Hindlimb muscle (tissue), 1 donor: ENCODE measurements at places on chromosomes 1 and 21.
A peak's percentile ranks its signal among the peaks of the same experiment; 100 is the strongest.

- DNase-seq, result no peak
These were observed 4.4 kb downstream of the SUCO start for GRCh38 chr1:172537366-172537765.

DNA sequence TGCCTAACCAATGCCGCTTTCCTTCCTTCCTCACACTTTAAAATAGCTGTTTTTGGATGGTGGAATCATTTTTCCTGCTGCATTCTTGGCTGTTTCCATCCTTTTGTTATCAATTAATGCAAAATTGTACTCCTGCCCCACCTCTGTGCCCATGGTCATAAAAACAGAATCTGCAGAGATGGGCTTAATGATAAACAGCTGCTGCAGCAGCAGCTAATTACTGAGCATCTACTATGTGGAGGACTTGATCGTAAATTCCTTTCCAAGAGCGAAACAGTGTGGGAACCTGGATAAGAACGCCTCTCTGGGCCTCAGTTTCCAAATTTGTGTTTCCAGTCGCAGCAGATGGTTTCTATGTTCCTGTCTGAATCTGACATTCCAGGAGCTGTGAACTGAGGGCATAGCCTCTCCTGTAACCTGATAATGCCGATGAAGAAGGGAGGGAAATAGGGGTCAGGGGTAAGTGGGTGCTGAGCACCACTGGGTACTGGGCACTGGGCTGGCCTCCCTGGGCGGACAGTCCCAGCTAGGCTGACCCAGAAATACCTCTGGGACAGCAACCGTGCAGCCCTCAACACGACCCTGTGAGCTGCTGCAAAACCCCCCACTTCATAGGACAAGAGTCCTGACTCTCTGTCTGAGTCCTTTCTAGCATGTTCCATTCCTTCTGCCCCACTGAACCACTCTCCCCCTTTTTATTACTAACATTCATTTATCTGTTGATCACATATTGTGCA, 121.7 kb downstream of the DMRTB1 start:
- DNase-seq, result no peak

DNA sequence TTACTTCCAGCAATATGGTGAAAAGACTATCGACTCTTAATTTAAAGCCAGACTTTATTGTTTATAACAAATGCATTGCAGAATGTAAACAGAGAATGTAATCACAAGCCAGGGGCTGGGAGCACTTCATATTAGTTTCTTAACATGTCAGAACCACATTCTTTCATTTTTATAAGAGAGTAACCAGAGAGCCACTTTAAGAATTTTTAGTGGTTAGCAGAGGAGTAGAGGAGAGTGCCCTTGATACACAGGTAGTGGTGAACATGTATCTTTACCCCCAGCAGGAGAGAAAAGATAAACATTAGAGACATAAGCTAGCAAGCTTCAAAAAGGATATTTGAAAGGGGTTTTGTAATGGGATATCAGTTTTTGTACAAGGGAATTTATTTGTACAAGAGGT, 11.1 kb downstream of the AMY2B start:
- DNase-seq, result no peak

DNA sequence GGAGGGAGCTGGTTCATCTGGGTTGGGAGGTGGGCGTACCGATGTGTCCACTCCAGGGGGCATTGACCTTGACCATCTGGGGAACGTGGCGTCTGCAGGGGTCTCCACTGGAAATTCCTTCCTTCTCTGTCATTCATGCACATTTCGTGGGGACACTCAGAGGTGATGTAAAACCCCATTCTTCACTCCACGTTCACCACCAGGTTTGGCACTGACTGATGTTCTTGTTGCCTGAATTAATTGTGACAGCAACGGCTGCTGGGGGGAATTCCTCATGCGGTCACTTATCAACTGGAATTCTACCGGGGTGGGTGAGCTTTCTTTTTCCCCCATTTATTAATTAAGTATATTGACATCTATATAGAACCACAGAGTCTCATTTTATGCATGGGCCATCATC, 18.1 kb upstream of the POFUT2 start:
- DNase-seq, result no peak

DNA sequence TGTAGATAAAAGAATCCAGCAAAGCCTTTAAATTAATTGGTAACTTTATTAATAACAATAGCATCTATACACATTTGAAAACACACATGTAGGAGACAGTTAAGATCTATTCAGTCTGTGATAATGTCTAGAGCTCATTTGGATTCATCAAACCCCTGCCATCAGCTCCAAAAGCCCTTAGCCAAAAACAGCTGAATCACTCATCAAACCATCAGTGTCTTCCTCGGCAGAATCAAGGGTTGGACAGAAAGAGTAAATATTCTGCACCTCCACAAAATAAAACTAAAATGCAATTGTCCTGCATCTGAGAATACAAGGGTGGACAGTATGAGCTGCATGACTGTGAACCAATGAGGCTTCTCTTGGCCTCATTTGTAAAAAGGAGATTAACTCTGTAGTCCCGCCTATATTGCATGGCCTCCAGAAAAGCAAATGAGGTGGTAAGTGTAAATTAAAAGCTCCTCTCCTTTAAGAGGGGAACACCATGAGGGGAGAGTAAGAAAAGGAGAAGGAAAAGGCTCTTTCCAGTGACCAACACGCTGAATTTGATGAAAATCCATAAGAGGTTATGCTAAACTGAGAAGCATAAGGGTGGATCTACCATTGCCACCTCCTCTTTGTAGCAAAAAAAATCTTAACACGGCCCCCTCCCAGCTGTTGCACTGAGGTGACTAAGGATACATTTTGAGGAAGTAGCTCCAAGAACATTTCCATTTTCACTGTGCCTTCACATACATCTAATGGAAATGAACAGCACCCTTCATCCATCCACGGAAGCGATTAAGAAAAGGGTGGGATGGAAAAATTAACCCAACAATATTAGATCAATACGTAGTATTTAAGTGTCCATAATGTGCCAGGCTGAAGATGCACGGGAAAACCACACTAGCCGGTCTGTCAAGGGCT, 14.7 kb upstream of the BOLA1 start:
- peak; percentile 53 for DNase-seq

DNA sequence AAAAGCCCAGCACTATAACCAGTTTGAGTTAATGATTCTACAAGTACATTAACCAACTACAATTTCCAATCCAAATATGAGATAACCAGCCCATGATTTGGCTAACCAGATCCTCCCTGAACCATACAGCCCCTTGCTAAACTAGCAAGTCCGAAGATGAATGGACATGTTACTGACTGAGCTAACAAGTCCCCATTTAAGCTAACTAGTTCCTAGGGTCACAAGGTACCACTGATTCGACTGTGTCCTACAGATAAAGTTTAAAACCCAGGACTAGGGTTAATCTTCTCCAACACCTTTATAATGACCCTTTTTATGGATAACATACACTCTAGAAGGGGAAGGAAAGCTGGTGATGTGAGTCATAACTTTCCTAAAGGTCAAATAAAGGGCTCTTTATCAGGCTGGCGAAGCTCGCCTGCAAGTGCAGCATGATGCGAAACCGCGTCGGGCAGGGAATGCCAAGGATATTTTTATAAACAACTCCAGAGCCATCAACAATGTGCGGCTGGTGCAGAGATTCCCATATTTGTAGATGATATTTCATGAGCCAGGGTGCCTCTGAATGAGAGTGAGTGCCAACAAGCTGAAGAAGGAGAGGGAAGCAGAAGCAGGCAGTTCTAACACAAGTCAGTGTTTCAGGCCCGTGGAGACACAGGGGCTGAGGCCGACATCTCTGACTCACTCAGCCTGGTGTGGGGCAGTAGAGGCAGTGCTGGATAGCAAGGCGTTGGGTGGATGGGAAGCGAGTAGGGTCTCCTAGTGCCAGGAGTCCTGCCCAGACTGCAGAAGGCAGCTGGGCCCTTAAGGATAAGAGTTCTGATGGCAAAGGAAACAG, 75.6 kb upstream of the ROR1 start:
- DNase-seq, result no peak

DNA sequence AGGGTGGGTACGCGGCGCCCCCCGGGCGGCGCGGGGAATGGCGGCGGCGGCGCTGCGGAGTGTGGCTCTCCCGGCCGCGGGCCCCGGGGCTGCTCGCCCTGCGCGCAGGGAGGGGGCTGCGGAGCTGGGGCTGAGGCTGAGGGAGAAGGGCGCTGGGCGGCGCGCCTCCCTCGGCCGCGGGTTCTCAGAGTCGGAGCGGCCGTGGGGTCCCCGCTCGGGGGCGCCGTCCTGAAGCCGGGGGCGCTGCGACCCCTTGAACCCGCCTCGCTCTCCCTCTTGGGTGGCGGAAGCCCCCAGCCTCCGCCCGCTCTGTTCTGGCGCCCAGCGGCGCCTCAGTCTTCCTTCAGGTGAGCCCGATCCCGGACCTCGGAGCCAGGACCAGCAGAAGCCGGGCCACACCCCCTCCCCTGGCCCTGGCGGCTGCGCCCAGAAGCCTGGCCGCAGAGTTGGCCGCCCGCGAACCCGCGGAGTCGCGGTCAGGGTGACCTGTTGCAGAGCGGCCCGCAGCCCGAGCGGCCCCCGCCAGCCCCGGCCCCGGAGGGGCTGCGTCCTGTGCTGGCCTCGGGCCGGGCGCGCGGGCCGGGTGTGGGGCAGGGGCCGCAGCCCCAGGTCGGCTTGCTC, 532 bp downstream of the RALGPS2 start:
- peak; percentile 50 for DNase-seq

- DNase-seq, result no peak
These were observed 15.7 kb downstream of the IFI6 start for GRCh38 chr1:27656157-27656893.

DNA sequence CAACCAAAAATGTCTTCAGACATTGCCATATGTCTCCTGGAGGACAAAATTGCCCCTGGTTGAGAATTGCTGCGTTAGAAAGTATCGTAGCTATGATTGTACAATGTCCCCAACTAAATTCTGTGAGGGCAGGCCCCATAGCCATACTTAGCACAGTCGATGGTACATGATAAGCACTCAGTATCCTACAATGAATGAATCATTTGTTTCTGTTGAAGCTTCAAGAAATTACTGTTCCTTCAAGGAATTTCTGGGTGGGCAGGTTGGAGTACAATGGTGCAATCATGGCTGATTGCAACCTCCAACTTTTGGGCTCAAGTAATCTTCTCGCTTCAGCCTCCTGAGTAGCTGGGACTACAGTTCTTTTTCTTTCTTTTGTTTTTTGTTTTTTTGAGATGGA, 4.7 kb downstream of the CAP1 start:
- no peak for DNase-seq

DNA sequence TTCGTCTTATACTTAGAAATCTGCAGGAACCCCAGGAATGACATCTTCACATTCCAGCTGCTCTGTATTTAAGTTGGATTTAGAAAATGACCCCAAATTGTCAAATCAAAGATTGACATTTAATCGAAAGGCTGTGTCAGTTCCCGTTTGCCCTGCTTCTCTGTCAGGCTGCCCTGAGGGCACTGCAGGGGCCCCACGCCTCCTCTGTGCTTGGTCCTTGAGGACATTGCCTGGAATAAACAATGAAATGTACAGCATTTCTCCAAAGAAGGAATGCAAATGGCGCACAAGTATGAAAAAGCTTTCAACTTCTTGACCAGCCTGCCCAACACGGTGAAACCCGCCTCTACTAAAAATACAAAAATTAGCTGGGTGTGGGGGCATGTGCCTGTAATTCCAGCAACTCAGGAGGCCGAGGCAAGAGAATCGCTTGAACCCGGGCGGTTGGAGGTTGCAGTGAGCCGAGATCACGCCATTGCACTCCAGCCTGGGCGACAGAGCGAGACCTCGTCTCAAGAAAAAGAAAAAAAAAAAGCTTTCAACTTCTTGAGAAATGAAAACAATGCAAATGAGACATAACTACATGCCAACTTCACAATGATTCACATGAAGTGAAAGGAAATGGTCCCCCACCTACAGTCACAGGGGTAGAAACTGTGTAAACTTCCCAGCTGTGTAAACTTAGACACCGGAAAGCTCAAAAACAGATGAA, 3.0 kb downstream of the TMPRSS3 start:
- no peak for DNase-seq

DNA sequence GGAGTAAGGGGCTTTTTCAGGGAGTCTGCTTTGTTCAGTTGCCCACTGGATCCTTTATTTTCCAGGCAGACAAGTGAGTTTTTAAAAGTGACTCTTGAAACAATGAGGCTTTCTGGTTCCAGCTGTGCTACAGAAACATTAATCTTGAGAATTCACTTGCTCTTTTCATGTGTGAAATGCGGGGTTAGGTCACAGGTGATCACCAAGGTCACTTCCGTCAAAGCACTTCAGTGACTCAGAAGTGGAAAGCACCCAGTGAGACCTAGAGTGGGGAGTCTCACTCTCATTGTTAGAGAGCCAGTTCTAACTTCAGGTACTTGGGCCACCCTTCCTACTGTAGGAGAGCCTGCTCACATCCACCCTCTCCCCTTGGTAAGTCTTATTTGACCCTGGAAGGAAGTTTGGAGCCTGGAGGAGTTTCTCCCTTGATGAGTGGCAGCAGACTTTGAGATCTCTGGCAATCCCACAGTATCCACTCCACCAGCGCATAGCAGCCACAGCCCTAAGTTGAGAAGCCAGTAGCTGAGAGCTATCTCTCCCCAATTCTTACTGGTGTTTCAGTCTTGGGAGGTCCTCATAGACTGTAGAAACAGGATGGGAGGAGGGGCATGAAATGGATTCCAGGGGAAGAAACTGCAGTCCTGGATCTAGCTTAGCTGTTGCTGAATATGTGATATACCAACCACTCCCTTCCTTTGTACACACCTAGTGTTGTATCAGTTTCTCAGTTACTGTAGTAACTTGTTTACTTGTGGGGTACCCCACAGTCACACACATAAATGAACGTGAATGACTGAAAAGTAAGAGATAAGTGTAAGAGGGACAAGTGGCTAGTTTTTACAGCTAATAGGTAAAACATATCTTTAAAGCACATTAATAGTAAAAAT, 3.1 kb downstream of the TACSTD2 start:
- no peak for DNase-seq

- DNase-seq, result no peak
These were observed 3.8 kb downstream of the SERTAD4 start for GRCh38 chr1:210236386-210236839.

- no peak for DNase-seq
These were observed 35.3 kb upstream of the POFUT2 start for GRCh38 chr21:45322960-45323461.

GRCh38 chr1:94543893-94544635, 2.5 kb upstream of the F3 start:
- DNase-seq, result no peak

DNA sequence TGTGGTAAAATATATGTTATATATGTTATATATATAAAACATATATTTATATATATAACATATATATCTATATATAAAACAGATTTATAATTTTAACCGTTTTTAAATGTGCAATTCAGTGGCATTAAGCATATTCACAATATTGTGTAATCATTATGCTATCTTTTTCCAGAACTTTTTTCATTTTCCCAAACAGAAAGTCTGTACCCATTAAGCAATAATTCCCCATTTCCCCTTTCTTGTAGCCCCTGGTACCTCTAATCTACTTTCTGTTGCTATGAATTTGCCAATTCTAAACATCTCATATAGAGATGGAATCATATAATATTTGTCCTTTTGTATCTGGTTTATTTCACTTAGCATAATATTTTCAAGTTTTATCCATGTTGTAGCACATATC, 10.7 kb upstream of the ARHGEF11 start:
- no peak for DNase-seq

DNA sequence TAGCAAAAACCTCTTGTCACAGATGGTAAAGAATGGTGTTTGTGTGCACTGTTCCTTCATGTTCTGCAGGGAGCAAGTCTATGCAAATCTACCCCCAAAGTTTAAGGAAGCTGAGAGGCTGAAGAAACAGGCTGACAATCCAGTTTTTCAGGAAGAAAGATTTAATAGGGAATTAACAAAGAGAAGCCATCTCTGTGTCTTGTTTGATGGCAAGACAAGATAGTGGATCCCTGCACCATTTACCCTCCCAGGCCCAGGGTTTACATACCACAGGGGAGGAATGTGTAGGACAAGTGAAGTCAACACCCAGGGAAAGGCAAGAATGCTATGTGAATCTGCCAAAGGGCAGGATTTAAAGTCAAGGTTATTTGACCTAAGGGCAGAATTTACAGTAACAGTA, 48.1 kb upstream of the FNBP1L start:
- DNase-seq, result no peak
